Effector memory CD4-positive, alpha-beta T cell (primary cell): ENCODE measurements at places on chromosomes 1 and 21.

DNA sequence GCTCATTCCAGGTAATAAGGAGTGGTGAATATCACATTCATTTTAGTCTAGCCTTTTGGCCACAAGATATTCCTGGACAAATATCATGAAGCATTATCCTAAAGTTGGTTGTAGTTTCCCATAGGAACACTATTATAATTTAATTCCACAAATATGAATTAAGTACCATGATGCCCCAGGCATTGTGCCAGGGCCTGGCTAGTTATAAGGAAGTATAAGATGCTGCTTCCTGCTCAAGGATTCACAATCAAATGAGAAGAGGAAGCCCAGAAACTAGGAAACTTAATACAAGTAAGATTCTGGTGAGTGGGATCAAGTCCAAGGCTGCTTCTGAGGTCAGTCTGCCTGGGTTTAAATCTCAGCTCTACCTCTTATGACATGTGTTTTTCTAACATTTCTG is 30.6 kb upstream of the ZP4 start:
- no peak for DNase-seq

DNA sequence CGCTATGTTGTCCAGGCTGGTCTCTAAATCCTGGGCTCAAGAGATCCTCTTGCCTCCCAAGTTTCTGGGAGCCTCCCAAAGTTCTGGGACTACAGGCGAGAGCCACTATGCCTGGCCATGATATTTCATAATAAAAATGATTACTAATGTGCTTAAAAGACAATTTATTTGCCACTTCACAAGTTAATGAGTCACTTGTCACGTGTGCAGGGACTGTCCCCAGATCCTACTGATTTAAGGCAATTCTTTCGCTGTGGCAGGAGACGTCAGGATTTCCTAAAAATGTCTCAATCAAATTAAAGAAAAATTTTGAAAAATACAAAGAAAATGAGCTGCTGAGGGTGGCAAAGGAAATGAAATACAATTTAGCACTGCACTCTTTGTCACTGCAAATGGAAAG is 43.5 kb downstream of the B3GALNT2 start:
- no peak for DNase-seq

DNA sequence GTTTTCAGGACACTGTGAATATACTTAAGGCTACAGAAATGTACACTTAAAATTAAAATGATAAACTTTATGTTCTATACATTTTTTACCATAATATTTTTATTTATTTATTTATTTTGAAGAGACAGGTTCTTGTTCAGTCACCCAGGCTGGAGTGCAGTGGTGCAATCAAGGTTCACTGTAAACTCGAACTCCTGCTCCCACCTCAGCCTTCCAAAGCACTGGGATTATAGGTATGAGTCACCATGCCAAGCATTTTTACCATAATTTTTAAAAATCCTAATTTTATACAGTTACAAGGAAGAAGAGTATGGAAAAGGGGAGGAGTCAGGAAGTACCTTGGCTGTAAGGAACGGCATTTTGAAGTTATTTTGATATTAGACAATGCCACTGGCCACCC is 23.6 kb upstream of the ANGPTL3 start:
- no peak for DNase-seq

DNA sequence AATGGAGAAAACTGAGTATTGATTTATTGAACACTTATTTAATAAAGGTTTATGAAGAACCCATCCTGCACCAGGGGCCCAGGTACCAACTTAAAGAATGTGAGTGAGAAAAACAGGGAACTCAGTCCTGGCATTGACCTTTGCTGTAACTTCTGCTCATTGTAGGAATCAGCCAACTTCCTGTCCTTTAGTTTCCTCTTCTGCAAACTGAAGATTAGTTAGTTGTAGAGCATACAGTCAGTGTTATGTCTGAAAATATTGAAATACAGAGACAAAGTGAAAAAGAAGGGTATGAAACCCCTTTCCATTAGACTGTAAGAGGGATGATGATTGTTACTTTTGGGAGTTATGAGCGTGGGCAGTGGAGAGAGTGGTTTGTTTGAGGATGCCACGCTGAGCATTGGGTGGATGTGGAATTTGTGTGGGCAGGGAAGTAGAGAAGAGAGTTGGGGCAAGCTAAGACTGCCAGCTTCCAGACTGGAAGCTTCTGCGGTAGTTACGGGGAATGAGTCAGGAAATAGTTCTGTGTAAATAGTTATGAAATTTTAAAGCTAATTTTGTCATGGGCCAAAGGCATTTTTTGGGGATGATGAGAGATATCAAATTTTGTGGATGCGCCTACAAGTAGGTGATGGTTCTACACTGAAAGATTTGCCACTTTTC is 89.2 kb downstream of the GPR88 start:
- no peak for DNase-seq

DNA sequence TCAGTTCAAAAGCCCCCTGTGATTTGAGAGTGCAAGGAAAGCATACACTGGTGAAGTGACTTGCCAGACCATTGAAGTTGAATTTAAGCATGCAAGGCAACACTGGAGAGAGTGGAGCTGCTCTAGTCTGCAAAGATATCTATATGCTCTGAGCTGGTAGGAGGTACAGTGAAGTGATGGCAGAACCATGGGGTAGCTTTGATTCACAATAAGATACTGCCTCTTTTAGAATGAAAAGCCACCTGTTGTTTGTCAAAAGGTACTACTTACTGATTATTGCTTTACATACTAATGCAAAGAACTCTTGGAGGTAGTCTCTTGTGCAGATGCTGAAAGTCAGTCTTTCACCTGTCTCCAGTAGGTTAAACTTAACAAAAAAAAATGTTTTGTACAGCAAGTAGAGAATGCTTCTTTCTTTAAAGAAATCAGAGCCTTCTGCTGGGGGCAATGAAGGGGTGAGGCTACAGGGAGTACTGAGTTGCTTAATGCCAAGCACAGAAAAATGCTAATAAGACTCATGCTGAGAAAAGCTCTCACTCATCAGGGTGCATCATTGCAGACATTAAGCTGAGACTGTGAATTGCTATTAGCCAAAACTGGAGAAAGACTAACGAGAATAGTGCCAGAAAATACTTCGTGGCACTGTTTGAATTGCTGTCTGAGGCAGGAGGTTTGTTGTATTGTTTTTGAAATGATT is 1150.5 kb upstream of the TMPRSS15 start:
- no peak for DNase-seq
